Stimulated activated CD8-positive, alpha-beta memory T cell treated with anti-CD3 and anti-CD28 coated beads, Interleukin-15, amount 100 ng/mL, for 48 hours (primary cell): ENCODE measurements at places on chromosomes 3 and 15.

DNA sequence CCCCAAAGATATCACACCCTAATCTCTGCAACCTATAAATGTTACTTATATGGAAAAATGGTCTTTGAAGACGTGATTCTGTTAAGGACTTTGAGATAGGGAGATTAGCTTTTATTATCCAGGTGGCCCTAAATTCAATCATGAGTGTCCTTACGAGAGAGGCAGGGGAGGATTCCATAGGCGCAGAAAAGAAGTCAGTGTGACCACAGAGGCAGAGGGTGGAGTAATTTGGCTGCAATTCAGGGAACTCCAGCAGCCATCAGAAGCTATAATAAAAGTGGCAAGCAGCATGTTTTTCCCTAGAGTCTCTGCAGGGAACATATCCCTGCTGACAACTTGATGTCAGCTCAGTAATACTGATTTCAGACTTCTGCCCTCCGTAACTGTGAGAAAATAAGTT lies 315.2 kb upstream of the ROBO2 start:
- no peak for DNase-seq

- DNase-seq: no peak
These were observed 358.7 kb downstream of the SQOR start for GRCh38 chr15:45993508-45993907.

- no peak for DNase-seq
These were observed 73.2 kb upstream of the CTXND1 start for GRCh38 chr15:80325206-80325605.

- no peak for DNase-seq
These were observed 39.0 kb downstream of the SLC6A6 start for GRCh38 chr3:14441240-14441919.

DNA sequence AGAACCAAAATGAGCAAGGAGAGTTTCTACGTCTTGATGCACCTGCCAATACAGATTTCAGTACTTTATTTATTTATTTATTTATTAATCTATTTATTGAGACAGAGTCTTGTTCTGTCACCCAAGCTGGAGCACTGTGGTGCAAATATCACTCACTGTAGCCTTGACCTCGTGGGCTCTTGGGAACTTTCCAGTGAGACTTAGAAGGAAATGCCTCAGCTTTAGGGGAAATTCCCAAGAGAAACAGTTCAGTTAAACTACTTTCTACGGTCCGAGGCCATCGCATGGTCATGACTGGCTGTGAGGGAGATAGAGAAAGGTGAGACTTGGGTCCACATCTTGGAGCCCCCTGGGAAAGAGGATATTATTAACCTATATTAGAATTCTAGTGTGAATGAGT lies 47.0 kb upstream of the HERC1 start:
- no peak for DNase-seq

DNA sequence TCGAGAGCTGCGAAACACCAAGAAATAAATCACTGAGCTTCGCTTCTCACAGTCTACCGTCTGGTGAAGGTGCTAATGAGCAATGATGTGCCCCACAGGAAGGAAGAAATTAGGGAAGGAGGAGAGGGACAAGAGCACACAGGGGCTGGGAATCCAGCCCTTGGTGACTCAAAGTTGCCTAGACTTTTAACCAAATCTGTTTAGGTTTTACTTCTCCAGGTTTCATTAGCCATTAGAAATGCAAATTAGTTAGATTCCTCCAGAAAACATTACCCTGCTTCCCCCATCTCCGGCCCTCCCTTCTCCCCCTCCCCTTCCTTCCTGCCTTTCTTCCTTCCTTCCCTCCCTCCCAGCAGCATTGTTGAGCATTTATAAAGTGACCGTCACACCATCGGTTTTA lies 59.3 kb upstream of the UBE2E1 start:
- no peak for DNase-seq

GRCh38 chr15:68431792-68432401 lies at the start of gene ITGA11:
ITGA11 (minus strand) TSS chr15:68432163; CDS start chr15:68432066, 97 bp downstream.
- DNase-seq: no peak

- DNase-seq: no peak
These were observed 10.2 kb upstream of the TRIM69 start for GRCh38 chr15:44726136-44726535.

- DNase-seq: no peak
These were observed 108.1 kb upstream of the MELTF start for GRCh38 chr3:197137751-197138150.

DNA sequence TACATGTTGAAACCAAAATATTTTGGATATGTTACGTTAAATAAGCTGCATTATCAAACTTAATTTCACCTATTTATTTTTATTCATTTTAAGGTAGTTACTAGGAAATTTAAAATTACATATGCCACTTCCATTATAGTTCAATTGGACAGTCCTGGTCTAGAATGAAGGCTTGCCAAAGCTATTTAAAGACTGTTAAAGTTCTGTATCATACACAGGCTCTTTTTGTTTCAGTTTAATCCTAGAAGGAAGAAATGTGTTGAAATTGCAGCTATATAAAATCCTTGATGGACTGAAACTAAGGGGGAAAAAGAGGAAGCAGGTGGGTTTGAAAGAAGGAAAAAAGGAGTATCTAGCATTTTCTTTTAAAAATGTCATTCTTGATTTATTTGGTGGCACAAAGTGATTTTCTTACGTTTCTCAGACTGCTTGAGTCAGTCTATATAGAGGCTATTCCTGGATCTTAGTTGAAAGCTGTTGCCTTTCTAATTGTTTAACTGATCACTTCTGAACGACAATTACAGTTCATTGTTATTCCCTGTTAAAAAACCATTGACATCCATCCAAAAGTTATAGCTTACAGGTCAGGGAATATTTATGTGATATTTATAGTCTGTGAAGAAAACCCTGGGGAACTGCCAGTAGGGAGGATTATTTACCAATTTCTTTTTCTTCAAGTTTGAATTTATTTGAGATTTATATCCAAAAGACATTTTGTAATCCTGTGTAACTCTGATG lies 195.0 kb downstream of the RORA start:
- DNase-seq: no peak

- no peak for DNase-seq
These were observed 11.2 kb downstream of the C3orf52 start for GRCh38 chr3:112097378-112097777.

DNA sequence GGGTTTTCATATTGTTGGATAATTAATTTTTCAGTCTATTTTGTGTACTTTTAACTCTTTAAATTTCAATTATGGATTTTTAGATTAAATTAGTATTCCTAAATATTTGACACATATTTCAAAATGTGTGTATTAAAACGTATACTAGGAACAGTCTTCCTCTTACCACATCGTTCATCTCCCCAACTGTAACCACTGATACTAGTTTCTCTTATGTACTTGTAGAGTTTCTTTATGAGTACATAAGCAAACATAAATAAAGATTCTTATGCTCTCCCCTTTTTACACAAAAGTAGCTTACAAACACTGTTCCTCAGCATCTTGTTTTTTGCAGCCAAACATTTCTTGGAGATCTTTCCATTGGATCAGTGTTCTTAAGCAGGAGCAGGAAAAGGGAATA lies 45.9 kb downstream of the CMSS1 start:
- DNase-seq: no peak
